Activated CD8-positive, alpha-beta memory T cell treated with anti-CD3 and anti-CD28 coated beads, Interleukin-2, amount 10 ng/mL, durations not matched to agents 7 days and 5 days (primary cell): ENCODE measurements at places on chromosomes 1 and 21. TPM values are rescaled to one million over a fixed set of nuclear protein-coding genes. Genes with fewer than 3 reads are reported as not detected.

DNA sequence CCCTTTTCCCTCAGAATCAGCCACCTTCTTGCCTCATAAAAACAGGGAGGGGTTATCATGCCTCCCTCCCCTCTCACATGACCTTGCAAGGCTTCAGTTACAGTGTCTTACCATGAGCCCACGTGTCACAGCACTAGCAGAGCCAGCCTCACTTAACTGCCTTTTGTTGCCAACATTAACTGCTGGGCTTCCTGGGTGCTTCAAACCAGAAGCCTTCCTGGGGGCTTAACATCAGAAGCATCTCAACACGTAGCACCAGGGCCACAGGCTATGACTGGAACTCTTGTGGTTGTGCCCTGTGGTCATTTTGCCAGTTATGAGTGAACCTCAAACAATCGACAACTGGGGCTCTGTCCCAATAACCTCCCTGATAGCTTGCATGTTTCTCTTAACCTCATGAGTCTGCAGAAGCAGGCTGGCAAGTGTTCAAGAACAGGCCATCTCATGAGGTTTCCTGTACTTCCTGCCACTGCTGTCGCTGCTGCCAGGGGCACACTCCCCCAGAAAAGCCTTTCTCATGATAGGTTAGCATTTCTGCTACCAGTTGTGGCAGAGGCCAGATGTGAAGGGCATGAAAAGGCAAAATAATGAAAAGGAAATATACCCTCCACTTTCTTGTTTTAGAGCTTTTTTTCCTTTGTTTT is 132.2 kb downstream of the GLUL start:
- peaks cover 34% of the 10 kb centered on the region for H3K4me1 ChIP-seq
- H3K36me3 ChIP-seq = peaks cover 5% of the 10 kb centered on the region
- peak overlapping the region; percentile 93 for H3K27ac ChIP-seq
- no peaks in the 10 kb centered on the region for H3K27me3 ChIP-seq

TMCC2 gene
- total RNA-seq = 5.3 TPM

DNA sequence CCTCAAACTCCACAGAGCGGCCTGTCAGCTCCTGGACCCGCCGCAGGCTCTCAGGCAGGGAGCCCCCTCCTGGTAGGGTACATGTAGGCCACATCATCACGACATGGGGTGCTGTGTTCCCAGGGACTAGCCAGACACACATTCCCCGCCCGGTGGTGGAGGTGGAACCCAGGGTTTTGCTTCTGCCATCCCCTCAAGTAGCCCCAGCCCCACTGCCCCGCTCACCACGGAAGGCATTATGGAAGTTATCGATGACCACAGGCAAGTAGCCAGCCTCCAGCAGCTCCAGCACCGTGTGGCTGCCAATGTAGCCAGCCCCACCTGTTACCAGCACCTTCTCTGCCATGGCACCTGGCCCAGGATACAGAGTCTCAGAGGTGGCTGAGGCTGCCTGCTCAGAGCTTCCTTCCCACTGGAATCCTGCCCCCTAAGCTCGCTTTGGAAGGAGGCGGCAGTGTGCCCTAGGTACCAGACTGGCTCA is 1.9 kb downstream of the GALE start:
- H3K36me3 ChIP-seq = peaks cover 2% of the 10 kb centered on the region
- peak; percentile 45 for DNase-seq
- peak overlapping the region; percentile 88 for H3K27ac ChIP-seq
- peak overlapping the region; percentile 86 for H3K4me3 ChIP-seq
- peaks cover 13% of the 10 kb centered on the region for H3K4me1 ChIP-seq
- H3K27me3 ChIP-seq = no peaks in the 10 kb centered on the region

- no peak overlapping the region for H3K4me3 ChIP-seq
- no peak for DNase-seq
- peaks cover 62% of the 10 kb centered on the region for H3K27me3 ChIP-seq
- H3K36me3 ChIP-seq = no peaks in the 10 kb centered on the region
- H3K4me1 ChIP-seq = no peaks in the 10 kb centered on the region
- no peak overlapping the region for H3K27ac ChIP-seq
Measured at GRCh38 chr1:22347854-22348760, 103.5 kb upstream of the ZBTB40 start.

- DNase-seq = no peak
- peaks cover 18% of the 10 kb centered on the region for H3K27me3 ChIP-seq
- peaks cover 6% of the 10 kb centered on the region for H3K4me1 ChIP-seq
- H3K36me3 ChIP-seq = peaks cover 13% of the 10 kb centered on the region
- no peak overlapping the region for H3K4me3 ChIP-seq
- no peak overlapping the region for H3K27ac ChIP-seq
Measured at GRCh38 chr21:44496564-44497550, 41.5 kb downstream of the LRRC3 start.

- H3K36me3 ChIP-seq = peaks cover 36% of the 10 kb centered on the region
- no peak overlapping the region for H3K27ac ChIP-seq
- H3K4me3 ChIP-seq = no peak overlapping the region
- no peak for DNase-seq
- no peaks in the 10 kb centered on the region for H3K27me3 ChIP-seq
Measured at GRCh38 chr1:41013796-41014195, 7.7 kb downstream of the SLFNL1 start.

- DNase-seq = no peak
- no peaks in the 10 kb centered on the region for H3K27me3 ChIP-seq
- H3K36me3 ChIP-seq = peaks cover 33% of the 10 kb centered on the region
- peak overlapping the region; percentile 99 for H3K27ac ChIP-seq
- H3K4me3 ChIP-seq = peak overlapping the region; percentile 89
Measured at GRCh38 chr1:28328228-28328648, 602 bp upstream of the MED18 start.

DNA sequence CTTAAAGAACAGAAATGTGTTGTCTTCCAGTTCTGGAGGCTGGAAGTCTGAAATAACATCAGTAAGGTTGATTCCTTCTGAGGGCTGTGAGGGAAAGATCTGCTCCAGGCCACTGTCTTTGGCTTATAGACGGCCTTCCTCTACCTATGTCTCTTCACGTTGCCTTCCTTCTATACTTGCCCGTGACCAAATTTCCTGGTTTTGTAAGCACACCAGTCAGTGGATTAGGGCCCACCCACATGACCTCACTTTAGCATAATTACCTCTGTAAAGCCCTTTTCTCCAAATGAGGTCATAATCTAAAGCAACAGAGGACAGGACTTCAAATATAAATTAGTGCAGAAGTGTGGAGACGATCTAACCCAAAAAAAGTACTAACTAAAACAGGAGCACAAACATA is 231.6 kb downstream of the NRIP1 start:
- H3K4me1 ChIP-seq = peaks cover 7% of the 10 kb centered on the region
- no peaks in the 10 kb centered on the region for H3K27me3 ChIP-seq
- no peak for DNase-seq
- no peak overlapping the region for H3K4me3 ChIP-seq

- H3K27me3 ChIP-seq = no peaks in the 10 kb centered on the region
- DNase-seq = no peak
- H3K4me1 ChIP-seq = peaks cover 43% of the 10 kb centered on the region
- no peak overlapping the region for H3K4me3 ChIP-seq
- H3K36me3 ChIP-seq = peaks cover 60% of the 10 kb centered on the region
Measured at GRCh38 chr1:235122348-235122747, 6.3 kb downstream of the TOMM20 start.

DNA sequence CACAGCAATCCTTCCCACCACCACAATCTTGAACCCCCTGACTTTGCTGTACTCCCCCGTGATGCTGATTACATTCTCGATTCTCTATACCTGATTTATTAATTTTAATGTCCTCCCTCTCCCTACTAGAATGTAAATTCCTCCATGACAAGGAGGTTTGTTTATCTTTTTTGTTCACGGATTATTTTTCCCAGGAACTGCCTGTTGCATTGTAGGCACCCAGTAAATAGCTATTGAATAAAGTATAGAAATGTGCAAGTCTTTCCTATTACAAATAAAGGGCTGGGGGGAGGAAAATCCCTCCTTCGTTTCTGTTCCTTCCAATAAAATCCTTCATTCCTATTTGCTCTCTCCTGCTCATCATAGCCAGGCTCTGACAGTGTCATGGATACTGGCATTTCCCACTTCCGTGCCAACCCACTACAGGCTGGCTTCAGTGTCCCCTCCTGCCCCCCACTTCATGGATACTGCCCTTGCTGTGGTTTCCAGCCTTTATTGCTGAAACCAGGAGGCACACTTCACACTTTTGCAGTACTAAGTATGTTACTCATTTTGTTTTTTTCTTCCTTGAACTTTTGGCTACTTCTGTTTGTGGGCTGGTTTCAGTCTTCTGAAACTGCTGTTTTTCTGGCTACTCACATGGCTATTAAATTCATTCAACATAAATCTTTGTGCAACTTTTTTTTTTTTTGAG is 7.5 kb downstream of the KIF1B start:
- H3K27me3 ChIP-seq = no peaks in the 10 kb centered on the region
- DNase-seq = no peak
- no peaks in the 10 kb centered on the region for H3K36me3 ChIP-seq
- H3K27ac ChIP-seq = no peak overlapping the region
- H3K4me3 ChIP-seq = no peak overlapping the region

DNA sequence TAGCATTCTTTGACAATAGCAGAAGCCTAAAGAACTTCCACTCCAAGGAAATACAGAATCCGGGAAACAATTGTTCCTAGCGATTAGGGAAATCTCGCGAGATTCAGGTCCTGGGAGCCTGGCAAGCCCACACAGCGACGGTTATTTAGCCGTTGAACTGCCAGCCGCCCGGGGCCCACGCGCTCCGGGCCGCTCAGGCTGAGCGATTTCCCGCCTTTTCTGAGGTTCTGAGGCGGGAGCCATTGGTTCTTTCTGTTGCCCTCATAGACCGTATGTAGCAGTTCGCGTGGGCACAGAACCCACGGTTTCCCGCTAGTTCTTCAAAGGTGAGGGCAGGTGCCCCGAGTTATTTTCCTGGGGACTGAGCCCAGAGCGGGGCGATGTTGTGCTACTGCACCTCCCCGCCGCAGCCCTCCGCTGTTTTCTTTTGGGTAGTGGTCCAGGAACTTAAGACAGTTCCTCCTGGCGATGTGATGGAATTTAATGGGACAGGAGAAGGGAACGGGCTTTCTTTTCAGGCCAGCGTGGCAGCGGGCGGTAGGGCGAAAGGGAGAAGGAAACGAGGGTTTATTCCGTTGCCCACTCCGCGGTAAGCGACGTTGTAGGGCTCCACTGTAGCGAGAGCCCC is at the start of gene SYCP1:
Gene SYCP1, plus strand, starts transcription at position 171 of the 628 bp plus-strand sequence. CDS start 602 bp downstream, outside the sequence.
- H3K27me3 ChIP-seq = peaks cover 32% of the 10 kb centered on the region
- DNase-seq = no peak
- peak within 1 kb of the TSS; percentile 49 for H3K4me3 ChIP-seq
- peaks cover 9% of the 10 kb centered on the region for H3K4me1 ChIP-seq

- peaks cover 72% of the 10 kb centered on the region for H3K27me3 ChIP-seq
- peak; percentile 61 for DNase-seq
- peaks cover 8% of the 10 kb centered on the region for H3K4me1 ChIP-seq
- H3K4me3 ChIP-seq = no peak overlapping the region
Measured at GRCh38 chr1:156627313-156627880, 8.2 kb downstream of the HAPLN2 start.

GRCh38 chr1:63746129-63746864 is 27.5 kb upstream of the ROR1 start:
- H3K27ac ChIP-seq = no peak overlapping the region
- no peaks in the 10 kb centered on the region for H3K36me3 ChIP-seq
- DNase-seq = no peak
- peaks cover 14% of the 10 kb centered on the region for H3K4me1 ChIP-seq
- H3K27me3 ChIP-seq = peaks cover 10% of the 10 kb centered on the region
- no peak overlapping the region for H3K4me3 ChIP-seq

KLHDC8A gene
- total RNA-seq = not detected

CBR1 gene
- 47.8 TPM for total RNA-seq

GRCh38 chr1:198701766-198702539 is 63.1 kb downstream of the PTPRC start:
- peaks cover 85% of the 10 kb centered on the region for H3K36me3 ChIP-seq
- no peaks in the 10 kb centered on the region for H3K27me3 ChIP-seq
- H3K4me1 ChIP-seq = peaks cover 70% of the 10 kb centered on the region
- H3K27ac ChIP-seq = peak overlapping the region; percentile 69
- H3K4me3 ChIP-seq = no peak overlapping the region

HFM1 gene
- total RNA-seq = not detected

DNA sequence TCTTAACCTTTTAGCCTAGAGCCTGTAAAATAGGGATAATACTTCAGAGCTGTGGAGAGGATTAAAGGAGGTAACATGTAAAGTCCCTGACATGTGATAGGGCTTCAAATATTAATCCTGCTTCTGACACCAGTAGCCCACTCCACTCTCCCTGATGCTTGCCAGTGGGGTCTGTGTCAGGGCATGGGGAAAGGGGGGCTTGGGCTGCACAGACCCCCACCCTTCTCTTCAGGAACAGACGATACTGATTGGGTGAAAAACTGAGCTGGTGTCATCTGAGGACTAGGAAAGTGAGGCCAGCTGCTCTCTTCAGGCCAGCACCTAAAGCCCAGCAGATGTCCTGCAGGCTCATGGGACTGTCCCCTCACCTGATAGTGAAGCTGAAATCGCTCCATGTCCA is 27.0 kb upstream of the MEF2D start:
- H3K4me1 ChIP-seq = peaks cover 44% of the 10 kb centered on the region
- H3K4me3 ChIP-seq = no peak overlapping the region
- peaks cover 26% of the 10 kb centered on the region for H3K36me3 ChIP-seq
- no peaks in the 10 kb centered on the region for H3K27me3 ChIP-seq
- no peak for DNase-seq

NTRK1 gene
- total RNA-seq = 2.8 TPM

DNA sequence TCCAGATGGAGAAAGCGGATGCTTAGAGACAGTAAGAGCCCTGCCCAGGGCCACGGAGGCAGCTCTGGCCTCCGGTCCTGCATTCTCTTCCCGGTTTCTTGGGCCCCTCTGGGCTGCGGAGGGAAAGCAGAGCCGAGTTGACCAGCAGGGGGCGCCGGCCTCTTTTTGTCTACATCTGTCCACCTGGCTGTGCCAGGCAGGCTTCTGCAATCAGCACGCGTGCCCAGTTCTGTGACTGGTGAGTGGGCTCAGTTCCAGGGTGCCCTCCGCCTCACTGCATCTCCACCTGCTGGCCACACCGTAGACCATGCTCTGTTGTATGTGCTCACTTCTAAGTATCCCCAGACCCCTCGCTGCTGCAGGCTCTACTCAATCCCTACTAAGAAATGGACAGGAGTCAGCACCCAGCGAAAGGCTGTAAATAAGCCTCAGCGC is 6.7 kb upstream of the HUNK start:
- H3K4me1 ChIP-seq = no peaks in the 10 kb centered on the region
- peaks cover 20% of the 10 kb centered on the region for H3K27me3 ChIP-seq
- peak; percentile 72 for DNase-seq
- H3K27ac ChIP-seq = no peak overlapping the region
- H3K36me3 ChIP-seq = no peaks in the 10 kb centered on the region

RALGPS2 gene
- total RNA-seq = 1.9 TPM

- H3K36me3 ChIP-seq = no peaks in the 10 kb centered on the region
- H3K27ac ChIP-seq = no peak overlapping the region
- DNase-seq = no peak
- H3K4me3 ChIP-seq = no peak overlapping the region
- H3K27me3 ChIP-seq = peaks cover 2% of the 10 kb centered on the region
- no peaks in the 10 kb centered on the region for H3K4me1 ChIP-seq
Measured at GRCh38 chr1:163197022-163197421, 5.7 kb downstream of the RGS5 start.

SON gene
- 279 TPM for total RNA-seq
